ENCODE measurements at places on chromosomes 1 and 21.
A peak's percentile ranks its signal among the peaks of the same experiment; 100 is the strongest.

DNA sequence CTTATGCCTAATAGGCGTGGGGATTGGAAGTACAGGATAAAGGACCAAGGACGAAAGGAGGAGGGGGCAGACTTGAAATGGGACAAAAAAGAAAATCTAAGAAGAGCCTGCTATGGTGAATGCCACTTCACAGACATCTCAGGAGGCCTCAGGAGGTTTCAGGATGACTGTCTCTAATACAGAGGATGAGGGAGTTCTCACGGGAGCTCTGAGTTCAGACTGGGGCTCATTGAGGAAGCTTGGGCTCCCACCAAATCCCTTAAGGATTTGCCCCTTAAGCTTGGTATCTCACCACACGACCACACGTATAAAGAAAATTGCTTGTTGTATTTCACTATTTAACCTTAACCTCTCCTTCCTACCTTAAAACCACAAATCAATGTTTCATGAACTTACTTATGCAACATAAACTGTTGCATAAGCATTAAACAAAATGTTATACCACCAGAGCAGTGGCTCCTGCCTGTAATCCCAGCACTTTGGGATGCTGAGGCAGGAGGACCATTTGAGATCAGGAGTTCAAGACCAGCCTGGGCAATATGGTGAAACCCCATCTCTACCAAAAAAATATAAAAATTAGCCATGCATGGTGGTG is 12.4 kb downstream of the SLC30A1 start:
- DNase-seq = no peak

GRCh38 chr21:44842721-44843445 is 25.0 kb upstream of the SUMO3 start:
- no peak for DNase-seq

DNA sequence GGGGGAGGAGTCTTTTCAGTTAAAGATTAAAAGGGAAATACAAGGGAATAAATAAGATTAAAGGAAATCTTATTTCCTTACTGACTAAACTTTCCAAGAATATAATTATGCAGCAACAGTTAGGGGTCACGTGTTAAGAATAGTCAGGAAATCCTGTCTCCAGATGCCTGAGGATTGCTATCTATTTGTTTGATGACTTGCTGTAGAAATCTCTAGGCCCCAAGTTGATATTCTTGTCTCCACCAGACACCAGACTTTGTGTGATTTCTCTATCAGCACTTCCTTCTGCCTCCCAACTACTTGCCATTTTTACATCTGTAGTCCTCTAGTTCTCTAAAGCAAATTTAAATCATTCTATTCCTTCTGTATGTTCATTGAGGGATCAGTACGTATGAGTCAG is 77.5 kb downstream of the RPAP2 start:
- no peak for DNase-seq

GRCh38 chr1:10824821-10825540 is 28.5 kb upstream of the CASZ1 start:
- DNase-seq = peak; percentile 77

GRCh38 chr1:246638941-246639655 is 72.8 kb downstream of the CNST start:
- no peak for DNase-seq

GRCh38 chr1:176149939-176150807 is 56.9 kb downstream of the COP1 start:
- no peak for DNase-seq
